ENCODE measurements at places on chromosomes 4 and X.

GRCh38 chr4:76296286-76296820 lies 10.2 kb upstream of the STBD1 start:
- DNase-seq: no peak

DNA sequence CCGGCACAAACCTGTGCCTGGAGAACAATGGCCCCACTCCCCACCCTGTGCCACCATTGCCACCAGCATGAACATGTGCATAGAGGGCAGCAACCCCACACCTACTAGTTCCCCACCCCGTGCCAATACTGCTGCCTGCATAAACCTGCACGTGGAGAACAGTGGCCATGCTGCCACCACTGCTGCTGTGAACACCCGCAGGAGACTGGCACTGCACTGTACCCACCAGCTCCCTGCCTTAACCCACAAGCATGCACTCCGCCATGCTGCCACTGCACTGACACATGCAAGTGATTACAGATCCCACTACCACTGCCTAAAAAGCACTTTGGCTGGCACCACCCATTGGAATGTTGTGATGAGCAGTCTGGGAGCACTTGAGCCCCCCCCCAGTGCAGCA lies 77.3 kb downstream of the NAA11 start:
- no peak for DNase-seq

- no peak for DNase-seq
Observed at GRCh38 chr4:90943311-90943710, 816.1 kb downstream of the CCSER1 start.

- no peak for DNase-seq
Observed at GRCh38 chrX:72201836-72202536, 20.4 kb downstream of the PIN4 start.

DNA sequence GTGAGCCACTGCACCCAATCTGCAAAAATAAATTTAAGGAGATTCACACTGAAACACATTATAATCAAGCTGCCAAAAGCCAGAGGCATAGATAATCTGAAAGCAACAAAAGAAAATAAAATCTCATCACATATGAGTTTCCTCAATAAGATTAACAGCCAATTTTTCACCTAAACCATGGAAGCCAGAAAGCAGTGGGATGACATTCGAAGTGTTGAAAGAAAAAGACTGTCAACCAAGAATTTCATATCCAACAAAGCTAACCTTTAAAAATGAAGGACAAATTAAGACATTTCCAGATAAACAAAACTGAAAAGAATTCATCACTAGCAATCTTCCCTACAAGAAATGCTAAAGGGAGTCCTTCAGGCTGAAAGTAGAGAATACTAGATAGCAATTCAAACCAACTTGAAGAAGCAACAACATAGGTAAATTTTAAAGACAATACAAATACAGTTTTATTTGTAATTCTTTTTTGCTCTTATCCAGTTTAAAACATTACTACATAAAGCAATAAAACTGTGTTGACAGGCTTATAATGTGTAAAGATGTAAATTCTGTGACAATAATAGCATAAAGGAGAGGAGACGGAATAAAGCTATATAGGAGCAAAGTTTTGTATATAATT lies 23.1 kb upstream of the KLHL8 start:
- DNase-seq: no peak

GRCh38 chrX:111868726-111869638 lies 7.0 kb upstream of the TRPC5OS start:
- no peak for DNase-seq

DNA sequence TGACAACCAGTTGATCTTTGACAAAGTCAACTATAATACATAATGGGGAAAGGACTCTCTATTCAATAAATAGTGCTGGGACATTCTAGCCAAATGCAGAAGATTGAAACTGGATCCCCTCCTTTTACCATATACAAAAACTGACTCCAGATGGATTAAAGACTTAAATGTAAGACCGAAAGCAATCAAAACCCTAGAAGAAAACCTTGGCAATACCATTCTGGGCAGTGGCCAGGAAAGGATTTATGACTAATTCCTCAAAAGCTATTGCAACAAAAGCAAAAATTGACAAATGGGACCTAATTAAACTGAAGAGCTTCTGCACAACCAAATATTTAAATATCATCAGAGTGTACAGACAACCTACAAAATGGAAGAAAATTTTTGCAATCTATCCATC lies 185.1 kb downstream of the NPNT start:
- DNase-seq: no peak

DNA sequence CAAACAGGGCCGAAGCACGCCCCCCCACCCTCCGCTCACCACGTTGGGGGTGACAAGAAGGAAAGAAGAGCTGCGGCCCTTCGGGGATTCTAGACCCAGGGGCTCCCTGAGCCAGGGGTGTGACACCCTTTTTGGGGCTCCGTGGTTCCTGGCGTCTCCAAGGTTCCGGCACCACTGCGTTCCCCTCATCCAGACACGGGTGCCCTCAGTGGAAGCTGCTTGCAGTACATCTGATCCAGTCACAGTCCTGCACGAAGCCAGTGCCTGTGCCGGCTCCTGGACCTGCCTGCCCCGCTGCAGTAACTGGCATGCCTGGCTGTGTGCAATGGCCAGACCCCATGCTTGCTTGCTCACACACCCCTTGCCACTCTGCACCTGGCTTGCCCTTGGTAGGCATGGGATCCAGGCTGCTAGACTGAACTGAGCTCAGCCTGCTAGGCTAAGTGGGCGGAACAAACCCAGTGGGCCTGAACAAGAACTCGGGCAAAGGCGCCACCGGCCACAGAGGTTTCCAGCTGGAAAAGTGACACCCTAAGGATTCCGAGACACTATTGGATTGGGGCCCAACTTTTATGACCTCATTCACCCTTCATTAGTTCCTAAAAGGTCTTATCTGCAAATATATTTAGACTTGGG lies 420.4 kb upstream of the AGA start:
- DNase-seq: peak; percentile 68

Measured in posterior vena cava (tissue), 2 donors.